Stimulated activated CD8-positive, alpha-beta memory T cell treated with anti-CD3 and anti-CD28 coated beads, Interleukin-7, amount 100 ng/mL, for 1 hour (primary cell): ENCODE measurements at places on chromosomes 6 and 20.

DNA sequence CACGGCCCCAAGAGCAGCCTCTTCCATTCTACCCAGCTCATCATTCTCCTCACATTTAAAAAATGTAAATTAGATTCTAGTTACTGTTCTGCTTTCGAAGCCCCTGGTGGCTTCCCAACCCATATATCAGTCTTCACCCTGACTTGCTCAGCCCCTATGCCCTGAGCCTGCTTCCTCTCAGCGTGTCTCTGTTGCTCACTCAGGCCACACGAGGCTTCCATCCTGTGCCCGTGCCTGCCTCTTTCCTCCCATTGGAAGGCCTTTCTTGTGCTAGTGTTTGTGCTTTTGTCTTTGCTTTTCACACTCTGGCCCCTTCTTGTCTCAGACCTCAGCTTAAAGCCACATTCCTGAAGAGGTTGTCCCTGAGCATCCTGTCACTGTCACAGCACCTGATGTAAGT lies 78.1 kb downstream of the AFDN start:
- DNase-seq: no peak

DNA sequence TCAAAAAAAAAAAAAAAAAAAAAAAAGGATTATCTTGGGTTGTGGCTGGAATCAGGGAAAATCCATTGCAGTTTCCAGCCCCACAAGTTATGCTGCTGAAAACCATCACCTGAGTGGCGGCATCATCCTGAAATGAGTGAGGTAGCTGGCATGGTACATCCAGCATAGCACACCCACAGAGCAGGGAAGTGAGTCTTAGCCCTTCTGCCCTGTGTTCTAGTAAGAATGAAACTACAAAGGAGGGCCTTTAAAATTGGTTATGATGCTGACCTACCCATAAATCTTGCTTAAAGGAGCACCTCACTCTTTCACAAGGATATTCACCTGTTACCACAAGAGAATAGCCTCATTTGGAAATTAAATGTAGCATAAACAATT lies 119.2 kb downstream of the NFATC2 start:
- DNase-seq: no peak

GRCh38 chr6:37495244-37495934 lies 4.3 kb downstream of the CCDC167 start:
- no peak for DNase-seq

GRCh38 chr20:4673371-4674001 lies 48.2 kb upstream of the PRND start:
- DNase-seq: no peak

GRCh38 chr6:7902221-7902620 lies 8.4 kb downstream of the TXNDC5 start:
- no peak for DNase-seq

GRCh38 chr20:45448270-45448669 lies 21.3 kb upstream of the WFDC2 start:
- DNase-seq: no peak
